Activated CD8-positive, alpha-beta memory T cell treated with anti-CD3 and anti-CD28 coated beads, Interleukin-2, amount 50 U/mL, for 4 hours (primary cell): ENCODE measurements at places on chromosomes 7 and 10.

DNA sequence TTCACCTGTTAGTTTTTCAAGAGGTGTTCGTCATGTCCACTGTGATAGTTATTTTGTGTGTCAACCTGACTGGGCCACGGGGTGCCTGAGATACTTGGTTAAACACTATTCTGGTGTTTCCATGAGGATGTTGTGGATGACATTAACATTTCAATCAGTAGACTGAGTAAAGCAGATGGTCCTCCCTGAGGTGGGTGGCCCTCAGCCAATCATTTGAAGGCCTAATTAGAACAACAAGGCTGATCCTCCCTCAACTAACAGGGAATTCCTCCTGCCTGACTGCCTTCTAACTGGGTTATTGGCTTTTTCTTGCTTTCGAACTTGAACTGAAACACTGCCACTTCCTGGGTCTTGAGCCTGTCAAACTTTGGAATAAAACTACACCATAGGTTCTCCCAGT lies 75.8 kb downstream of the ENO4 start:
- no peak for DNase-seq

DNA sequence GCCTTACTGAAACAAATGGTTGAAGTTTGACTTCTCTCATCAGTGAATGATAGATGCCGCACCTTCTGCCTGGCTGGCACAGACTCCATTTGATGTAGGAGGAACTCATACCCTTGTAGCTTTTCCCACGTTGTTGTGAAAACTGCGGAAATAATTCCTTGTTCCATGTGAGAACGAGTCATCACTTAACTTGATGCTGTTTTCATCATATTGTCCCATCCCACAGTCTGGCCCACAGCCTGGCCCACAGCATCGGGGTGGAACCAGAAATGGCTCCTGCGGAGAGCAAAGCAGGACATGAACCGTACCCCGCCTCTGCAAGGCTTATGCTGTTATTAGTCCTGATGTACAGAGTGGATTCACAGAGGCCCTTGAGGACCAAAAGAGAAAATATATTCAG lies 587.0 kb downstream of the SDK1 start:
- no peak for DNase-seq

DNA sequence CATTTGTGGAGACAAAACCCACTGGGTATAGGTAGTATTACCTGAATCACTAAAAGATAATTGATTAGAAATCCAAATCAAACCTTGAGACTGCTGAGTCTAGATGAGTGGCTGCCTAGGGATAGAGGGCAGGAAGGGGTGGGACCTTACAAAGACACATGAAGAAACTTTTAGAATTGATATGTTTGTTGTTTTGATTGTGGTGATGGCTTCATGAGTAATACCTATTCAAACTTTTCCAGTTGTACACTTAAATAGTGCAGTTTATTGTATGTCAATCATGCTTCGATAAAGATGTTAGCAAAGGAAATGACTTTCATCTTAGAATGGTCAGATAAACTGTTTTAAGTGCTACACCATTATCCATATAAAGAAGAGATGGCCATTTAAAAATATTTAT lies 188.7 kb upstream of the KAT6B start:
- no peak for DNase-seq

DNA sequence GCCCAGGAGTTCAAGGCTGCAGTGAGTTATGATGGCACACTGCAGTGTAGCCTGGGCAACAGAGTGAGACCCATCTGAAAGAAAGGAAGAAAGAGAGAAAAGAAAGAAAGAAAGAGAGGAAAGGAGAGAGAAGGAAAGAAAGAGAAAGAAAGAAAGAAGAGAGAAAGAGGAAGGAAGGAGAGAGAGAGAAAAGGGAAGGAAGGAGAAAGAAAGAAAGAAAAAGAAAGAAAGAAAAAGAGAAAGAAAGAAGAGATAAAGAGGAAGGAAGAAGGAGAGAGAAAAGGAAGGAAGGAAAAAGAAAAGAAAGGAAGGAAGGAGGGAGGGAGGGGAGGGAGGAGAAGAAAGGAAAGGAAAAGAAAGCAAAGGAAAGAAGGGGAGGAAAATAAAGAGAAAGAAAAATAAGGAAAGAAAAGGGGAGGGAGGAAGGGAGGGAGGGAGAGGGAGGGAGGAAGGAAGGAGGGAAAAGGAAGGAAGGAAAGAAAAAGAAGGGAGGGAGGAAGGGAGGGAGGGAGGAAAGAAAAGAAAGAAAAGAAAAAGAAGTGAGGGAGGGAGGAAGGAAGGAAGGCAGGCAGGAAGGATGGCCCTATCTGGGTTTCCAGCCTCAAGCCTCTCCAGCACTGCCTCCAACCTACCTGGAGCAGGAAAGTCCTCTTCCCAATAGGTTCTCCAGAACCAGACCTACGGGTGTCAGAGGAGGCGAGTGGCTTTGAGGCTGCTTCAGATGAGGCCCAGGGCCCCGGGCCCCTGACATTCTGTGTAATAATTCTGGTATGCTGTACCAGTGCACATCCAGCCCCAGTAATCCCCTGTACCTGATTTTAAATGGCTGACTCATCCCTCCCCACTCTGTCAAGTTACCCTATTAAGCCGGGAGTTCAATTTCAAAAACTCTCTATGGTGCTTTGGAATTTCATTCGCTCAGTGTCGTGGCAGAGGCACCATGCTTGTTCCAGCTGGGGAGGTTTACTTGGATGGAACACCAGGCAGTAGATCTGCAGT lies 6.8 kb upstream of the PARD3 start:
- DNase-seq: no peak

- DNase-seq: no peak
Measured at GRCh38 chr10:110721406-110722038, 77.4 kb downstream of the RBM20 start.

GRCh38 chr7:132777414-132777813 lies 201.1 kb upstream of the PLXNA4 start:
- DNase-seq: no peak
